ENCODE measurements at places on chromosomes 5 and 9. TPM values are rescaled to one million over a fixed set of nuclear protein-coding genes. Genes with fewer than 3 reads are reported as not detected.

SEMA5A gene
- 9.9 TPM for total RNA-seq

FBP2 gene
- not detected for total RNA-seq

SH2D3C gene
- total RNA-seq: not detected

KCNMB1 gene
- total RNA-seq: not detected

LRRC19 gene
- total RNA-seq: not detected

OGN gene
- total RNA-seq: 43.5 TPM

OBP2B gene
- total RNA-seq: not detected

CHMP5 gene
- 152 TPM for total RNA-seq

NR5A1 gene
- not detected for total RNA-seq

JAKMIP2 gene
- 1.3 TPM for total RNA-seq

PCDHA12 gene
- under 0.01 TPM for total RNA-seq

PCDHB10 gene
- total RNA-seq: 1.4 TPM

PRUNE2 gene
- total RNA-seq: 11.3 TPM

IER5L gene
- total RNA-seq: 32.1 TPM

SLC25A2 gene
- not detected for total RNA-seq

CDK5RAP2 gene
- 22.9 TPM for total RNA-seq

SLCO6A1 gene
- not detected for total RNA-seq

CAPSL gene
- not detected for total RNA-seq

TAF1L gene
- total RNA-seq: under 0.01 TPM

ERAP2 gene
- total RNA-seq: 4.8 TPM

CCNO gene
- total RNA-seq: 0.17 TPM

TMC1 gene
- total RNA-seq: under 0.01 TPM

PKD2L2 gene
- not detected for total RNA-seq

PCDHA5 gene
- total RNA-seq: 0.09 TPM

TAF11L10 gene
- not detected for total RNA-seq

IL3 gene
- total RNA-seq: not detected

PCDH12 gene
- under 0.01 TPM for total RNA-seq

ZFP2 gene
- 2.6 TPM for total RNA-seq

SPINK4 gene
- not detected for total RNA-seq

SHC3 gene
- 20.9 TPM for total RNA-seq

RASGRF2 gene
- total RNA-seq: 12.0 TPM

SLC36A3 gene
- not detected for total RNA-seq

NUDT12 gene
- 8.5 TPM for total RNA-seq

SPINK7 gene
- not detected for total RNA-seq

SPRY4 gene
- 3.0 TPM for total RNA-seq

GFRA3 gene
- total RNA-seq: not detected

LECT2 gene
- not detected for total RNA-seq

C5orf52 gene
- not detected for total RNA-seq

FOXD1 gene
- 3.3 TPM for total RNA-seq

FAM163B gene
- not detected for total RNA-seq

SLC2A8 gene
- 5.8 TPM for total RNA-seq

ITGA2 gene
- 8.3 TPM for total RNA-seq

CDX1 gene
- not detected for total RNA-seq

All from bronchial smooth muscle cell (primary cell).